ENCODE measurements at places on chromosomes 7 and 10.

- no peak overlapping the region for H3K27ac ChIP-seq
- no peak overlapping the region for H3K4me3 ChIP-seq
- H3K36me3 ChIP-seq, result no peaks in the 10 kb centered on the region
- no peaks in the 10 kb centered on the region for H3K4me1 ChIP-seq
- DNase-seq, result no peak
Observed at GRCh38 chr7:51629206-51629605, 312.6 kb upstream of the COBL start.

- DNase-seq, result no peak
- H3K27me3 ChIP-seq, result no peaks in the 10 kb centered on the region
- H3K4me3 ChIP-seq, result no peak overlapping the region
Observed at GRCh38 chr7:102273749-102274712, 12.6 kb upstream of the SH2B2 start.

- peaks cover 2% of the 10 kb centered on the region for H3K4me1 ChIP-seq
- H3K27ac ChIP-seq, result no peak overlapping the region
- no peaks in the 10 kb centered on the region for H3K36me3 ChIP-seq
- DNase-seq, result no peak
- H3K27me3 ChIP-seq, result peaks cover 13% of the 10 kb centered on the region
Observed at GRCh38 chr10:33192190-33192589, 142.3 kb downstream of the NRP1 start.

- no peaks in the 10 kb centered on the region for H3K4me1 ChIP-seq
- no peak overlapping the region for H3K4me3 ChIP-seq
- no peaks in the 10 kb centered on the region for H3K27me3 ChIP-seq
- no peak overlapping the region for H3K27ac ChIP-seq
Observed at GRCh38 chr10:131173484-131174210, 137.9 kb downstream of the TCERG1L start.

DNA sequence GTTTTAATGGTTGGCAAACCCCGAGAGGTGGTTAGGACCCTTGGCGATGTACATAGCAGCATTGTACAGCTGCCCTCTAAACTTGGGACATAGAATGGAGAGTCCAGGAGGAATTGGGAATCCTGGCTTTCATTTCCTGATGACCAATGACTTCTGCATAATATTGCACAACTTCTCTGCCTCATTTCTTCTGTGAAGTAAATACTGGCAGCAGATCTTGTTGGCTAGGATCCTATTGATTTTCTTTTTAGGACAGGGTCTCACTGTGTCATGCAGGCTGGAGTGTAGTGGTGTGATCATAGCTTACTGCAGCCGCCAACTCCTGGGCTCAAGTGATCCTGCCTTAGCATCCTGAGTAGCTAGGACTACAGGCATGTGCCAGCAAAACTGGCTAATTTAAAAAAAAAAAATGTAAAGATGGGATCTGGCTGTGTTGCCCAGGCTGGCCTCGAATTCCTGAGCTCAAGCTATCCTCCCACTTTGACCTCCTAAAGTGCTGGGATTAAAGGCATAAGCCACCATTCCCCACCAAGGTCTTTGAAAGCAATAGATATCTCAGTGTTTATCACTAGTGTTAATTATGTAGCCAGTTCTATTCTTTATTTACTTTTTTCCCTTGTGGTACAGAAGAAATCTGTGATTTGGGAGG, 58.1 kb downstream of the PODXL start:
- no peak overlapping the region for H3K4me3 ChIP-seq
- peaks cover 9% of the 10 kb centered on the region for H3K4me1 ChIP-seq
- no peak overlapping the region for H3K27ac ChIP-seq
- peaks cover 28% of the 10 kb centered on the region for H3K36me3 ChIP-seq
- H3K27me3 ChIP-seq, result no peaks in the 10 kb centered on the region

DNA sequence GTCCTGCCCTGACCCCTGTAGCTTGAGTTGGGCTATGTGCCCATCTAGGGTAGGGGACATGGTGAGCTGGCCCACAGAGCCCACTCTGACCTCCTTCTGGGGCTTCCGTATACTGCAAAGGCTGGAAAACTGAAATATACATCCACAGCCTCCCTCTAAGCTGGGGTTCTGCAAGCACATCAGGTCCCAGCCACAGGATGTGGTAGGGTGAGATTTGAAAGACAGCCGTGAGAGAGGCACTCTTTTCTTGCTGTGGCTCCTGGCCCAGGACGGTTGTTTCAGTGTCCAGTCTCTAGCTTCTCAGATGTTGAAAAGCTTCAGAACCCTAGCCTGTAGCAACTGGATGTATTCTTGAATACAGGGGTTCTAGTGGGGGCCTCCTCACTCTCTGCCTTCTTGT, 60.1 kb upstream of the ADRB1 start:
- H3K4me1 ChIP-seq, result no peaks in the 10 kb centered on the region
- no peaks in the 10 kb centered on the region for H3K36me3 ChIP-seq
- DNase-seq, result no peak
- H3K4me3 ChIP-seq, result no peak overlapping the region
- no peak overlapping the region for H3K27ac ChIP-seq

- no peak for DNase-seq
- peaks cover 7% of the 10 kb centered on the region for H3K4me1 ChIP-seq
- no peak overlapping the region for H3K4me3 ChIP-seq
- peaks cover 10% of the 10 kb centered on the region for H3K36me3 ChIP-seq
- H3K27me3 ChIP-seq, result no peaks in the 10 kb centered on the region
Observed at GRCh38 chr7:139753693-139754111, 24.1 kb downstream of the HIPK2 start.

DNA sequence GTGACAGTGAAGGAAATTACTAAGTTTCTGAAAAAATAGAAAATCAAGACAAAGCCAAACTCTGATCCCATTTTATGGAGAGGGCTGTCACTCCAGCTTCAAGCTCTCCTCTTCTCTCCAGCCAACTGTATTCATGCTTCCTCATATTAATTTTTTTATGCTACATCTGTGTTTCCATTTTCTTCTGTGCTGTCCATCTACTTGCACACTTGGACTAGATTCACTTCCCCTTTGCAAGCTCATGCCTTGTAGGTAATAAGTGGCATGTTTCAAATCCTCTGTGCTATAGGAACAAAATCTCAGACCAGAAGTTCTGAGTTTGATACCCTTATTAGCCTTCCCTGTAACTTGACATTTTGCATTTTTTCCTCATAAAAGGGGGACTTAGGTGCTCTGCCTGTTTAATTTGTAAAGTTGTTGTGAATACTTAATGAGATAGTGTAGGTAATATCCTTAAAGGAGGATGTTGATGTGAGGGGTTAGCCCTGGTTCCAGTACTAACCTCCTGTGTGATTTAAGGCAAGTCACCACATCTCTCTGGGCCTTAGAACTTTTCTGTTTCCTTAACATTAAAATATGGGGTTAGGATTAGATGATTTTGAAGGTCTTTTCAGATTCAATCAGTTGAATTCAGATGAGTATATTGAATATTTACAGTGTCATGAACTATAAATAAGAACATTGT, 358.8 kb downstream of the BBS9 start:
- H3K36me3 ChIP-seq, result no peaks in the 10 kb centered on the region
- H3K4me3 ChIP-seq, result no peak overlapping the region
- H3K27me3 ChIP-seq, result no peaks in the 10 kb centered on the region
- peaks cover 17% of the 10 kb centered on the region for H3K4me1 ChIP-seq

DNA sequence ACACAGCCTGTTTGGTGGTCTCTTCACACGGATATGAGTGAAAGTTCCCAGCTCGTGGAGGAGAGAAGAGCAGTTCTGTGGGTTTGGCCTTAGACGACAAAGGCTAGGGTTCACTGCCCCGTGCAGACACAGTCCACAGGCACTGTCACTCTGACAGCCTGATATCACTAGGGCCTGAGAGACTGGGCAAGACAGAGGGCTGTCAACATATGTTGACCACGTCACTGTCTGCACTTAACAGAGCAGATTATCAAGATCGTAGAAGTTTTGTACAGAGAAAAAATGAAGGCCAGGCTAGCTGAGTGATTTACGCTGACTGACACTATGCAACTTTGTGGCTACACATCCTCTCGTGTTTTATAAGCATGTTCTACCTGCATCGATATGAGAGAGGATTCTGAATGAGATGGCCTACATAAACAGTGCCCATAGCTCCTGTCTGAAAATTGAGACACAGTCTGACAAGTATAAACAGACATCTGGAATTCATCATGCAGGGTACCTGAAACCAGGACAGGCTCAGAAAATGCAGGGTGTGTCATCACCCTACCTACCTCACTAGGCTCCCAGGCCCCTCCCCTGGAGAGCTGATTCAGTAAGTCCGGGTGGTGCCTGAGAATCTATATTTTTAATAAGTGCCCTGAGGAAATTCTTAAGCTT, 120.0 kb downstream of the SGMS1 start:
- H3K4me3 ChIP-seq, result no peak overlapping the region
- no peak overlapping the region for H3K27ac ChIP-seq
- no peaks in the 10 kb centered on the region for H3K27me3 ChIP-seq
- peaks cover 4% of the 10 kb centered on the region for H3K36me3 ChIP-seq

DNA sequence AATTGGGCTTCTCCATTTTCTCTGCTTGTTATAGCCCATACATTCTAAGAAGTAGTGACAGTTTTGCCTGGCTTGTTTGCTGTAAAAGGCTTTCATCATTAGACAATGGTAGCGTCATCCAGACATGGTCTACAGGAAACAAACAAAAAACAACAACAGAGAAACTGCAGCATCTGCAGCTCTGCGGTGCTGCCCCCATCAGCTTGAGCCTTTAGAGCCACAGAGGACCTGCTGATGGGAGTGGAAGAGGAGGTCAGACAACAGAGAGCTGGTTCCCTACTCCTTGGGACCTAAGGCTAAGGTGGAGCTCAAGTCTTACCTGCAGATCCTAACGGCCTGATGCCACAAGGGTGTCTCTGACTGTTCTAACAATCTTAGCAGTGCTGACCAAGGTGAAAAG, 3.1 kb downstream of the INA start:
- DNase-seq, result no peak
- H3K27me3 ChIP-seq, result peaks cover 68% of the 10 kb centered on the region
- peaks cover 8% of the 10 kb centered on the region for H3K4me1 ChIP-seq
- H3K4me3 ChIP-seq, result no peak overlapping the region
- H3K27ac ChIP-seq, result no peak overlapping the region
- no peaks in the 10 kb centered on the region for H3K36me3 ChIP-seq

Data from activated B cell treated with CpG ODN at 0.5 μM for 24 hours (primary cell).